AG04450 (cell line): ENCODE measurements at places on chromosomes 6 and 20.

- no peak for DNase-seq
Observed at GRCh38 chr20:408843-409696, 971 bp downstream of the RBCK1 start.

DNA sequence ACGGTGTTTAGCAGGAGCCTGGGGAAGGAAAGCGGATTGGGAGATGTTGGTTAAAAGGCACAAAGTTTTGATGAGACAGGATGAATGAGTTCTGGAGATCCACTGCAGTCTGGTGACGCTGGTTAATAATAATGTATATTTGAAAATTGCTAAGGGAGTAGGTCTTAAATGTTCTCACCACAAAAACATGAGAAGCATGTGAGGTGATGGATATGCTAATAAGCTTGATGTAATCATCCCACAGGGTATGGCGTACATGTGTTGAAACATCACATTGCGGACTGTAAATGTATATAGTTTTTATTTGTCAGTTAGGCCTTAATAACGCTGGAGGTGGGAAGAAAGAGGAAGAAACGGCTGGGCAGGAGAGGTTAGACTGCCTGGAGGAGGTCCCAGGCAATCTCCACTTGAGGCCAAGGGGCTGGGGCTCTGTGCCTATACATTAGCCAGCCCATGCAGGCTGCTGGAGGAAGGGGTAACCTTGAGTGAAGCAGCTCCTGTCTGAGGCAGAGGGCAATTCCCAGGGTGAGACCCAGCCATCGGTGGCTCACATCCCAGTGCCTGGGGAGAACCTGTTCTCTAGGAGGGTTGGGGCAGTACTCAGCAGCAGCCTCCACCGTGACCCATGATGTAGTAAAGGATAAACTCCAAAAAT is 188.2 kb upstream of the QKI start:
- DNase-seq: no peak

- DNase-seq: no peak
Observed at GRCh38 chr6:122994256-122994655, 1.8 kb upstream of the CLVS2 start.

GRCh38 chr20:43583982-43584432 is 6.7 kb upstream of the IFT52 start:
- peak; percentile 92 for DNase-seq

DNA sequence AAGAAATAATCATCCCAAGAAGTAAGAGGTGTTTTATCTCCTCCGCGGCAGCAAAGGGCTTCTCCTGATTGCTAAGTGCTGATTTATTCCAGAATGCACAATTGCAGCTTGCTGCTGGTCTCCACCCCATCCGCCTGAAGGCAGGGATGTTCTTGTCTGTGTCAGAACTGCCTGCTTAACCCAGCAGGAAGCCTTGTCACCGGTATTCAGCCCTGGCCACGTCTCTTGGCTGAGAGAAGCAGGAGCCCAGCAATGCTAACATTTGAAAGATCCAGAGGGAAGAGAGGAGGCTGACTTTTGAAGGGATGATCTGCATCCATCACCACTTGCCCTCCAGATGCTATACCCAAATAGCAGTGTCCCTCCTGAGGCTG is 4.2 kb downstream of the SCML4 start:
- DNase-seq: no peak

GRCh38 chr6:74066168-74066871 is 370.3 kb downstream of the CD109 start:
- DNase-seq: no peak

GRCh38 chr6:41013466-41014153 is 25.4 kb downstream of the UNC5CL start:
- DNase-seq: no peak
